ENCODE measurements at places on chromosomes 4 and X.

GRCh38 chr4:78939667-78940008 is 400 bp upstream of the PAQR3 start:
- peak; percentile 46 for DNase-seq

GRCh38 chr4:89439533-89439932 is 131.9 kb upstream of the GPRIN3 start:
- no peak for DNase-seq

DNA sequence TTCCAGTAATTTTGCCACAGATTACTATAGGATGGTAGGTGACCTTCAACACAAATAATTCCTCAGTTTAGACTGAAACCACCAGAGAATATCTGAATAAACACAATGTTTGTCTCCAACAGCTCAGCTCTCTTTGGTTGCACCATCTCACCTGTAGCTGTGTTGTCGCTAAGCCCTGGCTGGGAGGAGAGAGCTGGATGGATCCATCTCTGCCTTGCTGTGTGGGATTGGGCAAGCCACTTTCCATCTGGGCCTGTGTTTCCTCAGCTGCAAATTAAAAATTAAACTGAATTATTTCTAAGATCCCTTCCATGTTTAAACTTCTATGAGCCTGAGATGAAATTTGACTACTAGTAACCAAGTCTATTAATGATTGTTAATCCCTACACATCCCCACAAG is 310.2 kb downstream of the FBXW7 start:
- DNase-seq: no peak

GRCh38 chr4:185411849-185412248 is 13.9 kb downstream of the UFSP2 start:
- no peak for DNase-seq

DNA sequence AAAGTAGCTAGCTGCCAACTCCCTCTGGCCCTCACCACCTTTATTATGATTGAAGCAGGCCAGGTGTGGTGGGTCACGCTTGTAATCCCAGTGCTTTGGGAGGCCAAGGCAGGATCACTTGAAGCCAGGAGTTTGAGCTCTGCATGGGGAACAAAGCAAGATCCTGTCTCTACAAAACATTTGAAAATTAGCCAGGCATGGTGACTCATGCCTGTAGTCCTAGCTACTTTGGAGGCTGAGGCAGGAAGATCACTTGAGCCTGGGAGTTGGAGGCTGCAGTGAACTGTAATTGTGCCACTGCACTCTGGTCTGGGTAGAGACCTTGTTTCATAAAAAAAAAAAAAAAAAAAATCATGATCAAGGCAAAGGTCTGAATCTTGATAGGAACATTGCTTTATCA is 467.0 kb upstream of the DIPK2B start:
- DNase-seq: no peak

DNA sequence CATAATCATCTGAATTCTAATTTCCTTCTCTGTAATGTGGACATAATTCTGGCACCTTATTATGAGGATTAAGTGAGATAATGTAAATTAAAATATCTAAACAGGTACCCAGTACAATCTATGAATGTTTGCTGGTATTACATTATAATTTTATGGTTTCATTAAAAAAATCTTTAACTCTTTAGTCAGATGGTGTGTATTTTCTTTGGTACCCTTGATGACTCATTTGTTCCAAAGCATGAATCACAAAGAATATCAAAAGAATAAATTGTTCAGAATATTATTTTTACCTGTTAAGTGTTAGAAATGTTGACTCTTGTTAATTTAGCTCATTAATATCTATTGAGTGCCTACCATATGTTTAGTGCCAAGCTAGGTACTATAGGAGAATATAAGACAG is 74.3 kb downstream of the SNX25 start:
- no peak for DNase-seq

DNA sequence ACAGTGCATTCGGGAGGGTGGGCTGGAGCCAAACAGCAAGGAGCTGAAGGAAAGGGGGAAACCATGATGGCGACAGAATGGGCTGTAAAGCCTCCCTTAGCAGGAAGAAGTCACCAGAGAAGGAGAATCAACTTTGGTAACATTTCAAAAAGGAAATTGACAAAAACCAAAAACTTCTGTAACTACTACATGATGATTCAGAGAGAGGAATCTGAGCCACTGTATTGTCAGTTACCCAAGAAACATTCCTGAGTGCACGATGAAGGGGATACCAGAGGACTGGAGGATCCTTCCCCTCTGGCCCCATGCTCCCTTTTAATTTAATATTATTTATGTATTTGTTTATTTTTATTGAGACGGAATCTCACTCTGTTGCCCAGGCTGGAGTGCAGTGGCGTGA is 26.3 kb downstream of the PDHA1 start:
- DNase-seq: no peak
